ENCODE measurements at places on chromosomes 7 and 10. TPM values are rescaled to one million over a fixed set of nuclear protein-coding genes. Genes with fewer than 3 reads are reported as not detected.

PILRA gene
- 5.7 TPM for total RNA-seq

PAX4 gene
- total RNA-seq = not detected

- DNase-seq = no peak
Observed at GRCh38 chr7:156773966-156774365, 119.0 kb downstream of the LMBR1 start.

- no peak for DNase-seq
Observed at GRCh38 chr7:54917613-54918391, 101.0 kb upstream of the EGFR start.

GRCh38 chr7:129779602-129780256 lies 168.2 kb downstream of the NRF1 start:
- no peak for DNase-seq

GRCh38 chr7:47422611-47423010 lies 159.3 kb downstream of the TNS3 start:
- no peak for DNase-seq

DNA sequence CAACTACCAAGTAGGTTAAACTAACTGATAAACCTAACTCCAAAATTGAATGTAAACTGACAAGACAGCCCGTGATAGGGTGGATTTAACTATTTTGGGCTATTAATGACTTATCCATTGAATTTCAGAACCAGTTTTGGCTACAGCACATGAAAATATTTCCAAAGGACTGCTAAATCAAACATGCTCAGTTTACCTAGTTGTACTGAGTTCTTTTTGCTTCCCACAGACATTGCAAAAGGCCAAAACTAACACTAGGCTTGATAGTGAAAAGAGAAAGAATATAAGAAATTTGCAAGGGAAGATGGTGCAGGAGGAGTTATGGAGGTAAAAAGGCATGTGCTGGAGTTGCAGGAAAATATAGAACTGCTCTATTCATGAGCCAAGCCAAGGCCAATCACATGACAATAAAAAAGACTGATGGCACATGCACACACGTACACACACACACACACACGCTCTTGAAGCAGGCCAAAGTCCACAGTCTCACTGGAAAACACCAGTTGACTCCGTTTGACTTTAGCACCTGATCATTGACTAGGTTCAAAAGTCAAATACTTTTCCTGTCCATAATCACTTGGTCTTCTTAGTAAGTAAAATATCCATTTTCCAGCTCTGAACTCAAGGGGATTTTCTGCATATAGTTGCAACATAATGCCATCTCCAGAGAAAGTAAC lies 76.0 kb upstream of the AGBL3 start:
- no peak for DNase-seq

DNA sequence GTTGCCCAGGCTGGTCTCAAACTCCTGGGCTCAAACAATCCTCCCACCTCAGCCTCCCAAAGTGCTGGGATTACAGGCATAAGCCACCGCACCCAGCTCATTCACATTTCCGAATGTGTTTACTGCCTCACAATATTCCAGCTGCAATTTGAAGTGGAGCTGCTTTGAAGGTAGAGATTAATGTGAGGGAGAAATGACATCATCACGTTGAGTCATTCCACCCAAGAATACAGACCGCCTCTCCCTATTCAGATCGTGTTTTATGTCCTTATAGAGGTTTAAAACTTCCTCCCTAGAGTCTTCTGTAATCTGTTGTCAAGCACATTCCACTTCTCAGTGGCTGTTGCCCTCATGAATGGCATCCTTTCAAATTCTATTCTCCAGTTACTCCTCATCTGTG lies 100.4 kb upstream of the PDGFA start:
- no peak for DNase-seq

GRCh38 chr7:115747174-115747573 lies 283.4 kb downstream of the TFEC start:
- no peak for DNase-seq

DNA sequence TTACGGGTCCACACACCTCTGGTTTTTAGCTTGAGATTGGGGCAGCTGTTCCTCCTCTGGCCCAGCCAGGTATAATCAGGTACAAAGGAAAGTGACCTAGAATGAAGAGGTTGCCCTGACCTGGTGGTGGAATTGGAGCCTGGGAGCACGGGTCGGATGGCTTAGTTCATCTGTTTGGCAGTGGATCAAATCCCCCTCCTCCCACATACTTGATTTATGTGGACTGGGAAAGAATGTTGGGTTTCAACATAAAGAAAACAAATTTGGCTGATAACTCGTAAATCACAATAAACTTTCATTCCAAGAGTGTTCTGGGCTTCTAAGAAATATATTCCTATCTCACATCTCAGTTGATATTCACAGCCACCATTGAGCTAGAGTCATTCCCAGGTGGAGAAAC lies 186.8 kb downstream of the CUX1 start:
- no peak for DNase-seq
